Activated CD8-positive, alpha-beta memory T cell treated with anti-CD3 and anti-CD28 coated beads for 1 hour (primary cell): ENCODE measurements at places on chromosomes 3 and 15.

DNA sequence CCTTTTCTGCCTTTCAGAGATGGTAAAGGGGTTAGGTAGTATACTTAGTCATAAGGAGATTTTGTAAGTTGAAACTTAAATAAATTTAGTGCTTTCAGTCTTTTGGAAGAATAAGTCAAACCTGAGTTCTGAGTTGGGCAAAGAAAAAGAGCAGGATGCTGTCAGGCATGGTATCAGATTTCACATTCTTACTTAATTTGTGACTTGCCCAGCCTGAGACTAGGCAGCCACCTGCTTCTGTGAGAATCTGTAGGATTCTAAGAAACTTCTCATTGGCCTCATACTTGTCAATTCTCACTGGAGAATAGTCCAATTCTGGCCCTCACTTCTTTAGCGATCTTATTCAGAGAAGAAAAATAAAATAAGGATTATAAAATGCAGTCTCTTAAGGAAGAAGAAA lies 577.5 kb downstream of the DIPK2A start:
- DNase-seq, result no peak

- no peak for DNase-seq
These were observed 8.0 kb downstream of the MBNL1 start for GRCh38 chr3:152276681-152277080.

- no peak for DNase-seq
These were observed 91.0 kb downstream of the NPAP1 start for GRCh38 chr15:24766511-24767133.

DNA sequence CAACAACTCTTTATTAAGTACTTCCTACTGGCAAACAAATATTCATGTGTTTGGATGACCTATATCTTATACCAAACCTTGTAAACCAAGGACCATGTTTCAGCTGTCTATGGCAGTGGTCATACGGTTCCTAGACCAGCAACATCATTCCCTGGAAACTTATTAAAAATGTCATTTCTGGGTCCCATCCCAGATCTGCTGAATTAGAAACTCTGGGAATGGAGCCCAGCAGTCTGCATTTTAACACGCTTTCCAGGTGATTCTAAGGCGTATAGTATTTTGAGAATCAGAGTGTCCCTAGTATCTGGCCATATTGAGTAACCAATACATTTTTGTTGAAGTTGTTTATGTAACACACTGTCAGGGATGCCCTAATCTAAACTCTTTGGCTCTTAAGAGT lies 363.4 kb upstream of the LRRC3B start:
- DNase-seq, result no peak

GRCh38 chr3:148466980-148467740 lies 230.5 kb upstream of the AGTR1 start:
- no peak for DNase-seq

GRCh38 chr3:174170248-174170647 lies 688.9 kb upstream of the NAALADL2 start:
- DNase-seq, result no peak

- DNase-seq, result no peak
These were observed 17.1 kb downstream of the TMEM108 start for GRCh38 chr3:133055339-133055738.

DNA sequence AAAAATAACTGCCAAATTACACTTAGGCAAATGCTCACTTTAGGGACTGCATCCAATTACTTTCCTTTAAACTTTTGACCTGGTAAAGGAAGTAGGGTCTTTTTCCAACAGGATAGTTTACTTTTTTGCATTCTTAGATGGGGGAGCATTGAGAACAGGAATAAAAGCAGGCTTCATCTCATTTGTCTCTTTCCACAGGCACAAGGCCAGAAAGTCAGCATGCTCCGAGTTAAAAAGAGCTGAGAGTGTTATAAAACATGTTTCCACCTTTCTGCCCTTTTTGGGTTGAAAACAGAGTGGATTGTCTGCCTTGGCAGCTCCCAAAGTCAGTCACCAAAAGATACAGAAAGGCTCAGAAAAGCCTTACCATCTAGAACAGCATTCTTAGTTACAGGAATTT lies 404.9 kb upstream of the ALCAM start:
- DNase-seq, result no peak

DNA sequence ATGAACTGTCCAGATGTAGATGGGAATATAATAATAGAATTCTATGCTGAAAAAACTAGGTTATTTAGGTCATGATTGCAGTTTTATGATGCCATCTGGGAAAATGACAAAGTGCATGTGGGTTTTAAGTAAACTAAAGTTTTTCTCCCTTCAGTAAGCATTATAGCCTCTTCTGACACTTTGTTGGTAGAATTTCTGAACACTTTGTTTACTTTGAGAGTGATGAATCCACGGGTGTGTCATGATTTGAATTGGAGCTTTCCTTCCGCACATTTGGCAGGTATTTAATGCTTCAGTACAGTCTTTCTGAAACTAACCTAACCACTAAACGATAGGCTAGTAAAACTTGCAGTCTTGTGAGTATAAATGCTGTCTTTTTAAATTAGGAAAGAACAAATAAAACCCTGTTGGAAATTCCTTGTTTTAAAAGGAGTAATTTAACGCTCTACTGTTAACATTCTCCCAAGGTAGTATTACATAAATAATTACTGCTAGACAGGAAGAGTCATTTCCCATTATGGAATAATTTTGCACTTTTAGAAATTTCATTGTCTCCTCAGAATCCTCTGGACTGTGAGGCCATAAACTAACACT lies 7.0 kb downstream of the FILIP1L start:
- DNase-seq, result no peak

DNA sequence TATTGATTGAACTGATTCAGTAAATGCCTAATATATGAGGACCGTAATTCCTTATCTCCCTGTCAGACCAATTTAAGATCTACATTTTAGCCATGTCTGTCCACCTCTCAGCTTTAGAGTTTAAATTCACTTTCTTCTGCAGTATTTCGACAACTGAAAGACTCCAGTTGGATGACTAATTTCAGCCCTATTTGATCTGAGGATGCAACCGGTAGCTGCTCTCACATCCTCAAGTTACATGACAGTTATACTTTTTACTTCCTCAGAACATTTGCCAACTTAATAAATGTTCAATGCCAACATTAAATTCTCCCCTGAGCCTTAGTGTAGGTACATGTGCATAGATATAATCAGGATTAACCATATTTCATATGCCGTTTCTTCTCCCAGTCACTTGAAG lies 2.5 kb upstream of the HHLA2 start:
- no peak for DNase-seq

GRCh38 chr3:107745354-107745753 lies 222.6 kb downstream of the BBX start:
- DNase-seq, result no peak

DNA sequence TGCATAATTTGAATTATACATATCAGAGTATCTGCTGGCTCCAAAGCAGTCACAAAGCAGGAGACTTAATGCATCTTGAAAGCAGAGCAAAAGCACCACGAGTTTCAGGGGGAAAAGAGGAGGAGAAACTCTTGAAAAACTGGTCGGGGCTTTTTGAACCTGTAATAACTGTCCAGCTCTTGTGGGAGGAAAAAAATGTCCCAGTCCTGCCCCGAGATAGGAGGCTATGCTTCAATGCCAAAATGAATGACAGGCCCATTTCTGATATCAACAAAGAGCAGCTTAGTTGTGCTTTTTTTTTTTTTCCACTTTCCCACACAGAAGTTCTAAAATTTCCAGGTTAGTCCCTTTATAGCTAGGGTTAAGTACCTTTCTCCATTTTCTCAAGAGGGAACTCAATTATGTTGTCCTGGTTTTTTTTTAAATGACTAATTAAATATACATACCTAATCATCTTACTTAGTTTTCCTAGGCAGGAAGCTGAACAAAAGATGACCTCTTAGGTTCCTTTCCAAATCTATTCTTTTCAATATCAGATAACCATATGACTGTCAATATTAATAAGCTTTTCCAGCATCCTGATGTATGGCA lies 120.2 kb downstream of the TFDP2 start:
- DNase-seq, result no peak

- no peak for DNase-seq
These were observed 1.8 kb downstream of the ANP32A start for GRCh38 chr15:68818769-68819494.

DNA sequence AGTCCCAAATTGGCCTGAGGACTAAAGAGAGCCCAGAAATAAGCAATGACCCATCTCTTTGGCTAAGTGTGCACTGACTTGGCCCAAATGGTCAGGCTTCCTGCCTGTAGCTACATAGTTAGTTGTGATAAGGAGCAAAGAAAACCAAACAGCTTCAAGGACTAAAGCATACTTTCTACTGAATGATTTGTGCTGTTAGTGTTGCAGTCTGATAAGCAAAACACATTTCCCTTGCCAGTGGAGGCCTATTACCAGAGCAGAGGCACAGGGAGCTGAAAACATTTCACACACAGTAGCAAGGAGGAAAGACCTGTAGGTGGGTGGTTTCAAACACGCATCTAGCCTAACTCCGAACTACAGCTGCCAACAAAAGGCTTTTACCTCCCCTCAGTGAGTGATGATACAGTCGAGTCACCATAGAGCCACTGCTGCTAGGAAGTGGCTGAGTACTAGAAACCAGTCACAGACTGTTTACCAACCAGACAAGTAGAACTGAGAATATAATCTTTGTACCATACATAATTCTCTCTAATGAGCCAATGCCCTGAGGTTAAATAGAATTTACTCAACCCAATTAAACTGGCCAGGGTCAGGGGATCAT lies 222.3 kb upstream of the THBS1 start:
- DNase-seq, result no peak

DNA sequence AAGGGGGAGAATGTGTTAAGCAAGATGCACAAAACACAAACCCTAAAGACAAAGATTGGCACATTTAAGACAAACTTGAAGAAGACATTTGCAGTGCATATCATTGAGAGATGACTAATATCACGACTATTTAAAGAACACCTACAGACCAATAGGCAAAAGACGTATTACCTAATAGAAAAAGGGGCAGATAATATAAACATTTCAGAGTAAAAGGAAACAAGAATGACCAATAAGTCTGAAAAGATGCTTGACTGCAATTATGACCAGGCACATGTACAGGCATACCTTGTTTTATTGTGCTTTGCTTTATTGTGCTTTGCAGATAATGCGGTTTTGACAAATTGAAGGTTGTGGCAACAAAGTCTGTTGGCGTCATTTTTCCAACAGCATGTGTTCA lies 4.9 kb downstream of the HACD3 start:
- DNase-seq, result no peak

DNA sequence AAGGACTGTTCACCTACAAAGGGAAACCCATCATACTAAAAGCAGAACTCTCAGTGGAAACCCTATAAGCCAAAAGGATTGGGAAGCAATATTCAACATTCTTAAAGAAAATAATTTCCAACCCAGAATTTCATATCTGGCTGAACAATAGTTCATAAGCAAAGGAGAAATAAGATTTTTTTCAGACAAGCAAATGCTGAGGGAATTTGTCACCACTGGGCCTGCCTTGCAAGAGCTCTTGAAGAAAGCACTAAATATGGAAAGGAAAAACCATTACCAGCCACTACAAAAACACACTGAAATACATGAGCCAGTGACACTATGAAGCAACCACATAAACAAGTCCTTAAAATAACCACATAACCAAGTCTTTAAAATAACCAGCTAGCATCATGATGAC lies 28.9 kb upstream of the DCBLD2 start:
- DNase-seq, result no peak

DNA sequence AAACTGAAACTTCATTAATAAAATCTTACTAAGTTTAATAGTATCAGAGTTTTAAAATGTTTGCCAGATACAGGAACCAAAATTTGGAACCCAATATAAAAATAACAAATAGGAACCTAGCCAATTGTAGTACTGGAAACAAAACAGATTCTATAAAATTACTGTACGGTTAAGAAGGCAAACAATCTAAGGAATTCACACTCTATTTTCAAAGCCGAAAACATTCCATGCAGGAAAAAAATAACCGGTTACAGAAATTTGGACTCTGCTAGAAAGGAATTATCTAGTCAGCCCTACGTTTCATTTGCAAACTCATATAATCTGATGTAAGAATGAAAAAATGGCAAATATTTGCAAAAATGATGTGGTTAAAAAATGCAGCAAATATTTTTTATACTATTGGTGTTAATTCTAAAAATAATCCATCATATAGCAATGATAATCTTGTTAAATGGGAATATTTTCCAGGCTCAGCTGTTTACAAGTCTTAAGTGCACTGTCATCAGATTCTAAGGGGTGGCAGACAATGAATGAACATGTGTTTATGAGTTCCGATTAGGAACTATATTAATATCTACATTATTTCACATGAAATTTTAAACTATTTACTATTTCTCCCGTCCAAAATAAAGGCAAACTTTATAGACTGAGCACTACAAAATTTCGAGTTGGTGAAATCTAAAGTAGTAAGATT lies 58.1 kb downstream of the DCBLD2 start:
- DNase-seq, result no peak

- no peak for DNase-seq
These were observed 12.7 kb downstream of the HMCES start for GRCh38 chr3:129291236-129291886.

DNA sequence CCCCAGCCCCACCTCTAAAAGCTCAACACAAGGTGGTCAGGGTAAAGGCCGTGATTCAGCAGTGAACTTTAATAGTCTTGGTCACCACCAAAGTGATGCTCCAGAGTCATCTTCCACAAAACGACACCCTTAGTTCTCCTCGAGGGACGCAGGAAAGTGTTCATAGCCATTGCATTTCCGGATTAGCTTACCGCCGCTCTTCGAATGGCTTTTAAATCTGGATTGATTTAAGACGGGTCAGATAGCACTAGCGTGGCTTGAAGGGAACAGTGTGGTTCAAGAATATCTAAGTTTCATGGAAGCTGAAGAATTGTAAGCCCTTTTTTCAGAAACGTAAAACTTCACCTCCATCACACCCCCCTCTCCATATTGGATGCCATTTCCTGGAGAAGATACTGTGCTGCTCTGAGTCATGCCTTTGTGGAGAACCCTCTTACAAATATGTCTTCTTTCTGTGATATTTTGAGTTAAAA lies 829 bp downstream of the RNF7 start:
- DNase-seq, result no peak

GRCh38 chr3:53863145-53863544 lies 16.8 kb downstream of the IL17RB start:
- DNase-seq, result no peak

DNA sequence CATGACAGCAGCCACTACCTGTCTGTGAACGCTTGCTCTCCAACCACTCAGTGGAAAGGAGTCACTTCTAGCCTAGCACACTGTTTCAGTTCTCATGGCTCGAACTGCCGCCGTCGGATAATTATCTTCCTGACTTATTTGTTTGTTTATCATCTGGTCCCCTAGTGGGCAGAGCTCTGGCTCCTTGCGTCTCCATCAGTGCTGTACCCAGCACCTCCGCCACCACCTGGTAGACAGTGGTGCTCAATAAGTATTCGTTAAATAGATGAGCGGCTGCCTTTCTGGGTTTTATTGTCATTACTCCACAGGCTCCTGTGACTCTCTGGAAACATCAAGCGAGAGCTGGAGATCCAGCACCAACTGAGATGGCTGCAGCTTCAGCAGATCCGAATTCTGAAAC lies 297.5 kb downstream of the NTRK3 start:
- no peak for DNase-seq

GRCh38 chr3:179093807-179094206 lies 22.2 kb upstream of the ZMAT3 start:
- no peak for DNase-seq

GRCh38 chr3:30873671-30874070 lies 20.8 kb downstream of the GADL1 start:
- no peak for DNase-seq

GRCh38 chr3:36373084-36373483 lies 7.2 kb upstream of the STAC start:
- DNase-seq, result no peak
